ENCODE measurements at places on chromosomes 11 and 22. TPM values are rescaled to one million over a fixed set of nuclear protein-coding genes. Genes with fewer than 3 reads are reported as not detected.

The KDM4D gene
- polyA plus RNA-seq: 96.1 TPM

The MYOD1 gene
- 0.69 TPM for polyA plus RNA-seq

The CAPRIN1 gene
- polyA plus RNA-seq: 419 TPM

The USP2 gene
- 168 TPM for polyA plus RNA-seq

The INSC gene
- 2.5 TPM for polyA plus RNA-seq

The CYTH4 gene
- polyA plus RNA-seq: 6.8 TPM

The HTR3B gene
- polyA plus RNA-seq: 1.1 TPM

The PKP3 gene
- 1.2 TPM for polyA plus RNA-seq

The SPON1 gene
- polyA plus RNA-seq: 11.9 TPM

The YPEL1 gene
- polyA plus RNA-seq: 168 TPM

The LRRC32 gene
- polyA plus RNA-seq: 20.5 TPM

The KCNJ5 gene
- polyA plus RNA-seq: 2.1 TPM

The FAM76B gene
- polyA plus RNA-seq: 53.7 TPM

The MLC1 gene
- polyA plus RNA-seq: 1.3 TPM

The RPS13 gene
- 708 TPM for polyA plus RNA-seq

The CDHR5 gene
- polyA plus RNA-seq: 2.3 TPM

The TNNT3 gene
- 16.1 TPM for polyA plus RNA-seq

The C11orf87 gene
- polyA plus RNA-seq: 0.07 TPM
